ENCODE measurements at places on chromosomes 5 and 9.

GRCh38 chr5:7209658-7210057 is 186.3 kb upstream of the ADCY2 start:
- DNase-seq: no peak

DNA sequence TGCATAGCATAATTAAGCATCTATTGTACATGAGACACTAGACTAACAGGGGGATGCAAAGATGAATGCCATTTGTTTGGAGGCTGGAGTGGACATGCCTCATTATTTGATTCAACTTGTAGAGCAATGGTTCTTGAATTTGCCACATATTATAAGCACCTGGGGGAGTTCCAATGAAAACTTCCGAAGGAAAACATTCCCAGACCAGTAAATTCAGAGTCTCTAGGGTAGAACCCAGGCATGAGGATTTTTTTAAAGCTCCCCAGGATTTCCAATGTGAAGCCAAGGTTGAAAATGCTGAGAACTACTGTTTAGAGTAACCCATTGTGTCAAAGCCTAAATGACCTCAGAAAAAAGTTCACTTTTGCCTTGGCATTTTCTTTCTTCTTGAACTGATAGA is 93.9 kb upstream of the ITGA1 start:
- DNase-seq: no peak

DNA sequence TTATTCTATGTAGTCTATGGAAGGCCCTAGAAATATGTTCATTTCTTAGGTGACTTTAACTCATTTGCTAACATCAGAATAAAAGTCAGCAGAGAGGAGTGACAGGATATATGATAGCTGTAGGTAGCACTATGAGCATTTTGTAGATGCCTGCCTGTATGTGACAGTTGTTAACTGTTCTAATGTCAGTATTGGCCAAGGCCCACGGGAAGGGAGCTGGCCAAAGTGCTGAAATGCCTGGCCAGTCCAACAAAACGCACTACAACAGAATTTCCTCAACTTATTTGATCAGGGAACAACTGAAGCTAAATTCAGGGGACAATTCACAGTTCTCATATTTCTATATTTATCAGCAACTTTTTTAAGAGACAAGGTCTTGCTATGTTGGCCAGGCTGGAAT is 20.8 kb downstream of the SV2C start:
- peak; percentile 43 for DNase-seq

DNA sequence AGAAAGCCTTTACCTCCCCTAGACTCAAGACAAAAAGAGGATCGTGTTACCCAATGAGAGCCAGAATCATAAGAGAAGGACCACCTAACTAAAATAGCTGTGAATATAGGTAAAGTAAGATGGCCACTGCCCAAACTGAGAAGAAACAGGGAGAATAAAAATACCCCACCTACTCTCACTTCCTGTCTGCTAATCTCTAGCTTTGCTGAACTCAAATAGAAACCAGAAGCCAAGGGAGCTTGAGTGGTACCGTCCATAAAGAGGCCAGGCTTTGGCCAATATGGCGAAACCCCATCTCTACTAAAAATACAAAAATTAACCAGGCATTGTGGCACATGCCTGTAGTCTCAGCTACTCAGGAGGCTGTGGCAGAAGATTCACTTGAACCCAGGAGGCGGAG is 123.0 kb upstream of the FST start:
- no peak for DNase-seq

- DNase-seq: no peak
Measured at GRCh38 chr9:92476962-92477361, 5.3 kb downstream of the ASPN start.

DNA sequence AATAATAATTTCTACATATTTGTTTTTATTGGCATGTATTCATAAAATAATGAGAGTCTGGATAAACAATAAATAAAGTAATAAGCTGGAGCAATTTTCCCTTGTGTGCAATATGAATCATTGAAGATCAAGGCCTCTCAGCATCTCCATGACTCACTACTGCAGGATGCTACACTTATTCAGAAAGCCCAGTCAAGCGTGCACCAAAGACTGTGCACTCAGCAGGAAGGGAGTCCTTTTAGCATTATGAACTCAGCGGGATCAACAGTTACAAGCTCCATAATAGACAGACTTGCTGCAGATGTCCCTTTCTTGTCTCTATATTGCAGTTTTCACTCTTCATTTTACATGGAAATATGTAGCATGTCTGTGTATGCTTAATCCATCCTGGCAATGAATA is 485.3 kb downstream of the CDH9 start:
- DNase-seq: no peak

DNA sequence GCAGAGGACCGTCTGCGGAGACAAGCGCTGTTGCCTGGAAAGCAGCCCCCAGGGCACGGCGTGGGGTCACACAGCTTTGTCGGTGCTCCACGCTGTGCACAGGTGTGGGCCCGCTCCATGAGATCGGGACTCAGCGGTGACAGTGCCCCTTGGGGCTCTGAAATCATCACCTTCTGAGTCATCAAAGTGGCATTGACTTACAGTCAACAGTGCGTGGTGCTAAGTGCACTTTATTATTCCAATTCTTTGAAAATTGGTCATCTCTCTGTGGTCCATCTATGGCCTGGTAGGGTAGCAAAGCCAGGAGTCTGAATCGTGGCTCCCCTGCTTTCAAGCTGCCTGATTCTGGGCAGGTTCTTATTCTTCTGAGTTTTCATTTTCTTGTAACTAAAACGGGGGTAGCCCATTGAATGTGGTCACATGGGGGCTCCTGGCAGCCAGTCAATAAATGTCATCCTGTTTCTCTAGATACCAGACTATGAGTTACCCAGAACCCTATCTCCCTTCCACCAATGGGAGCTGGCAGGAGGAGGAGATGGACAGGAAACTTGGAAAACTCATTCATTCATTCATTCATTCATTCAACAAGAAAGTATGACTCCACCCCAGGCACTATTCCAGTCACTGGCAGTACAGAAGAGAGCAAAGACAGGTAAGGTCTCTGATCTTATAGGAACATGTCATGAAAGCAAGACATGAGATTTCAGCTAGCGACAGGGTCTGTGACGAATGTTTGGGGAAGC is 20.3 kb upstream of the UNC5A start:
- DNase-seq: no peak

- peak; percentile 36 for DNase-seq
Measured at GRCh38 chr5:59421986-59422941, 471.3 kb downstream of the PDE4D start.

DNA sequence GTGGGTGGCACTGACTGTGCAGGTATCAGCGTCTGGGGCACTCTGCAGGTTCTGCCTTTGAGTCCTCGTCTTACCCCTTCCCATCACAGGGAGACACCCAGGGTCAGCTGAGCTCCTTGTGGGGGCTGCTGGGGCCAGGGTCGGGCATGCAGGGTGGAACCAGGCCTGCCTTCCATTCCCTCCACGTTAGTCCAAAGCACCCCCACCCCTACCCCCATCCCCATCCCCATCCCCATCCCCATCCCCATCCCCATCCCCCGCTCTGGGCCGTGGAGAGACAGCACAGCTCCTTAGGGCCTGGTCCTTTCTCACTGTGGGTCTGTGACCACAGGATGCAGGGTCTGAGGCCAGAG is 1.6 kb upstream of the PITX1 start:
- DNase-seq: no peak

DNA sequence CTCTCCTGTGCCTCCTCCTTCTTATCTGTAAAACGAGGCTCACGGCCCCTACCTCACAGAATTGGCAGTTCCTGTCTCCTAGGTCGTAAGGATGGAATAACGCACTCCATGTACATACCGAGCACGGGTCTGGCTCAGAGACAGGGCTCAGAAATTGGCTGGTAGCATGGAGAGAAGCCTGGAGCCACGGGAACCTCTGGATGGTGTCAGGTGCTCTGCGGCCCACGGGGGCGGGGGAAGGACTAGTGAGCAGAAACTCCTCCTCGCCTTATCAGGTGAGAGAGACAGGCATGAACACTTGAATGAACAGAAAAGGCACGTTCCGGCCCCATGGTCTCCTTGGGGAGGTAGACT is 15.4 kb upstream of the C5orf47 start:
- no peak for DNase-seq

DNA sequence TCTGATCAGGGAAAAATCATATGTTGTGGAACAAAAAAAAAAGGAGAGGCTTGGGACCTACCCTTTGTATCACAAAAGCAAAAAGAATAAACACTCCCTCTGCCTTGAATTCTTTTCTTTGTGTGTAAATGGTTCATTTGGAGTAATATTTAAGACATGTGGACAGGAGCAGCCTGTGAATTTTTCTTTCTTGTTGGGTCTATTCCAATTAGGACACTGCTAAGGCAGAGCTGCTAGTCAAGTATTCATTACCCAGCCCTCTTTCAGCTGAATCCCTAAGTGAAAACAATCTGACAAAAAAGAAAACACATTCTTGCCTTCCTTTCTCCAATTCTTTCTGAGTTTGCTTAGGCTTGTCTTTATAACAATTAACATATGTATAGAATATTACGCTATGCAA is 330.0 kb downstream of the EBF1 start:
- peak; percentile 92 for DNase-seq

GRCh38 chr5:26237489-26237888 is 800.9 kb downstream of the CDH9 start:
- no peak for DNase-seq

- DNase-seq: peak; percentile 18
Measured at GRCh38 chr5:176535101-176535663, 2.0 kb downstream of the RNF44 start.

GRCh38 chr9:97990259-97990658 is 7.1 kb downstream of the ANP32B start:
- DNase-seq: peak; percentile 83

- DNase-seq: no peak
Measured at GRCh38 chr5:14349029-14349428, 205.9 kb downstream of the TRIO start.

DNA sequence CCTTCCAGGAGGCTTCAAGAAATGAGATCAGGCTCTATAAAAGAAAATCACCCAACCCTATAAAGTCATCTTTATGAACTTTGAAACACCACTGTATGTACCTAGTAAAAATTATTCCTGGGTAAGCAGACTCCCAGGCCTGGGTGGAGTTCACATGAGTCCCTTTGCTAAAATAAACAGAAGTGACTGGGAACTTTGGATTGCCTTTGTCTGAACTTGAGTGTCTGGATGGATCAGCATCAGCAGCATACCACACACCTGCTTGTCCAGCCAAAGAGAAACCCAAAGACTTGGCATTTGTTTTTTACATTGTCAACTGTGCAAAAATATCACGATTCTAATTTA is 79.6 kb upstream of the CDKN2B start:
- DNase-seq: no peak

DNA sequence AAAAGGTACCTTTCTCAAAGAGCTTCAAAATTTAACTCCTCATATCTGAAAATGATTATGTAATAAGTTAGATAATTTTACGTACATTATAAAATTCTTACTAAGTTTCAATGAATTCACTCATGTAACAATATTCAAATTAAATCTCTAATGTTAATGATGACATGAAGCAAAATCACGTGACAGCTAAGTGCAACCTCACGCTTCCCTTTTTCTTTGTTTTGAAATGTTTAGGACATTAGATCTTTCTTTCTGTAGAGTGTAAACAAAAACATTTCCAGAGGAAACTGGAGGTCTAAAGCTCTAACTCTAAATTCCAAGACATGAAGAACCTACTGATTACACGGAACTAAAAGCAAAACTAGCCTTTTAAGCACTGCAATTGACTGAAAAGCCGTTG is 227.3 kb upstream of the TBCA start:
- no peak for DNase-seq

- DNase-seq: no peak
Measured at GRCh38 chr5:82820961-82821845, 256.0 kb downstream of the TMEM167A start.

DNA sequence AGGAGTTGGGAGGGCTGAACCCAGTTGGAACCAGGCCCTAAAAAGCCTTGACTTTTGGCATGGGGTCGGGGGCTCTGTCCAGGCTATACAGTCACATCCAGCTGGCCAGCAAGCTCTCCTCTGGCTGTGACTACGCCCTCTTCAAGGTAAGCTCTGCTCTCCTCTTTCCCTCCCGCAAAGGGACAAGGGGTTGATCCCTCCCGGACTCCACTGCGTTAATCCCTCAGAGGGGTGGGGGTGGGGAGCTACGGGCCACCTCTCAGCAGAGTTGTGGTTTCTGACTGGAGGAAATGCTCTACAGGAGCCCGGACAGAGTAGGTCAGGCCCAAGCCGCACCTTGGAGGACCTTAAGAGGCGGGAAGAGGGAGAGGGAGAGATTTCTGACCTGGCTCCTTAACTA is 3.0 kb upstream of the TSPAN17 start:
- no peak for DNase-seq

GRCh38 chr5:31573494-31574142 is 41.5 kb downstream of the C5orf22 start:
- DNase-seq: no peak

GRCh38 chr9:4665357-4665756 is 923 bp downstream of the SPATA6L start:
- no peak for DNase-seq

DNA sequence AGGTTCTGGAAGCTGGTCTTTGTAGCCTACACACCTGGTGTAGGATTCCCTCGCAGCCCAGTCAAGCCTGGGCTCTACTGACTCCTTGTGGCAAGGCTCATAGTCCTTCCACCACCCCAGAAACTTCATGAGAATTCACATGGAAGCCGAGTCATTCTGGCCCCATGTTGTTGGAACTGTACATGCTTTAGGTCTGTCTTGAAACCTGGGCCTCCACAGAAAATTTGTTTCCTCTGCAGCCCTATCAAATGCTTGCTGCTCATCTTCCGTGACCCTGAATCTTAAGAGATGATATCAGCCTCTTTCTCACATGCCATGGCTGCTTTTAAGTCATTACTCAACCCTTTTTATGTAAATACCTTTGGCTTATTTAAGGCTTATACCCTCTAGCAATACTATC is 113.4 kb upstream of the GRHPR start:
- no peak for DNase-seq

DNA sequence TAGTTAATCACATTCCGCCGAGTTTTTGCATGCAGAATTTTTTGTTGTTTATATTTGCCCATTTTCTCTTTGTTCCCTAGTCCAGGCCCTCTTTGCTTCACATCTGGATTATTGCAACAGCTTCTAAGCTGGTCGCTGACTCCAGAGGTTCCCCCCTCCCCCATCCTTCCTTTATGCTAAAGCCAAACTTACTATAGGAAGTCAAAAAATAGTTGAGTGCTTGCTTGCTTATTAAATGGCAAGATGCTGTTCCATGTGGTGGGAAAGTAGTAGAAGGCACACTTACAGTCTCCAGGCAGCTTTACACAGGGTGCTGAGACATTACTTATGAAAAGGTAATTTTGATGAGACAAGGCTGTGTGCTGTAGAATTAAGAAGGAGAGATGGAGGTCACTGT is 1.3 kb downstream of the ZBTB34 start:
- DNase-seq: peak; percentile 42

- no peak for DNase-seq
Measured at GRCh38 chr9:14500705-14501104, 186.8 kb upstream of the NFIB start.

DNA sequence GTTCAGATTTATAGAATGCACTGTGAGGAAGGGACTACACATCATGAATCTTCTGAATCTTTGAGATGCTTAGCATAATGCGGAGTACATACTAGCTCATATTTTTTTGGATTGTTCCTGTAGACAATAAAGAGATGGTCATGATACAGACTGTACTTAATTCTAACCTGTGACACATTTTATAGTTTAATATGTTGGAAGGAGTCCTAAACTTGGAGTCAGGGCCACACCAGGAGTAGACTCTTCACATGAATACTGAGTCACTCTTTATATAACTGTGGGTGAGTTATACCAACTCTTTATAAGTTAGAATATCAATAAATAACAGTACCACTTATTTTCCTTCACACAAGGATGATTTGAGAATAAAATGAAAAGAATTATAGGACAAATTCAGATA is 16.9 kb downstream of the C9orf85 start:
- no peak for DNase-seq

Data from fibroblast of skin of scalp (primary cell).